ENCODE measurements at places on chromosomes 13 and 19.
A peak's percentile ranks its signal among the peaks of the same experiment; 100 is the strongest.

- DNase-seq: no peak
Observed at GRCh38 chr19:38015761-38016160, 108.8 kb downstream of the SIPA1L3 start.

DNA sequence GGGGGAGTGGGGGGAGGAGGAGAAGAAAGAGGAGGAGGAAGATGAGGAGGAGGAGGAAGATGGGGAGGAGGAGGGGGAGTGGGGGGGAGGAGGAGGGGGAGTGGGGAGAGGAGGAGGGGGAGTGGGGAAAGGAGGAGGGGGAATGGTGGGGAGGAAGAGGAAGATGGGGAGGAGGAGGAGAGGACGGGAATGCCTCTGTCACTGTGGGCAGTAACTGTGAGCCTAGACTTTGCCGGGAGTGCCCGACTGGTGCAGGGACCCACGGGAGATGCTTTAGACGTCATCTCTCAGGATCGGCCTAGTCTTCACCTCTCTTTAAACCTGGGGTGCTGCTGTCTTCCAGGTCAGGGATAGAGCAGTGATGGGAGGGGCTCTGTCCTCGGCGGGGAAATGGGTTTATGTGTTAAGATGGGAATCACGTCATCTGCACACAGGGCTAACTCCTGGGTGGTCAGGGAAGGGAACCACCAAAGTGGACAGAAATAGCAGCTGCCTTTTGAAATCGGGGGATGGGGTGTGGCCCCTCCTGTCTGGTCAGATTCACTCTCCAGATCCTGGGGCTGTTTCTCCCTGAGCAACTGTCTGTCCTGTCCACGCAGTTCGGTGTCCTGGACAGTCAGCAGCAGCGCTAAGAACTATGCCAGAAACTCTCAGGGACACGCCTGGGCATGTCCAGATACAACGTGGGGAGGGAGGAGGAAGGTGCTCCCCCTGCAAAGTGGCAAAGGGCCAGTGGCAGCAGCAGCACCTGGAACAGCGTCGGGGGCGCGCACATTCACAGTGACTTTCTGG is 26.9 kb downstream of the GAS6 start:
- no peak for DNase-seq

- no peak for DNase-seq
Observed at GRCh38 chr19:13023656-13024055, 28.4 kb downstream of the NFIX start.

- peak; percentile 87 for DNase-seq
Observed at GRCh38 chr19:10836479-10837330, 693 bp upstream of the TMED1 start.

All from activated naive CD8-positive, alpha-beta T cell treated with anti-CD3 and anti-CD28 coated beads, Interleukin-2, amount 10 ng/mL, durations not matched to agents 7 days and 5 days (primary cell).